ENCODE measurements at places on chromosomes 12 and 14.

- DNase-seq: no peak
Measured at GRCh38 chr12:44504799-44505198, 371.3 kb downstream of the NELL2 start.

DNA sequence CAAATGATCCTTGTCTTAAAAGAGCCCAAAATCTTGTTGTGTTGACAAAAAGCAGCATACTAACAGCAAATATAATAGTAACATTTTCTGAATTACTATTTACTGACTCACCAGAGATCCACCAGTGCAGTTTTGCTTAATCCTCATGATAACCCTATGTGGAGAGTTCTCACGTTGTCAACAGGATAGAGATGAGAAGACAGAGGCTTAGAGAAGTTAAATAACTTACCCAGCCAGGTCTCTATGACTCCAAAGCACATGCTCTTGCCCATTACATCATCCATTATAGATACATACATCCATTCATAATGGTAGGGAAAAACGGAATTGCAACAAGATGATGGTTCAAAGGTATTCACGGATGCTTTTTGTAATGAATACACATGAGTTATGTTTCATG lies 111.9 kb downstream of the PAX9 start:
- DNase-seq: no peak

DNA sequence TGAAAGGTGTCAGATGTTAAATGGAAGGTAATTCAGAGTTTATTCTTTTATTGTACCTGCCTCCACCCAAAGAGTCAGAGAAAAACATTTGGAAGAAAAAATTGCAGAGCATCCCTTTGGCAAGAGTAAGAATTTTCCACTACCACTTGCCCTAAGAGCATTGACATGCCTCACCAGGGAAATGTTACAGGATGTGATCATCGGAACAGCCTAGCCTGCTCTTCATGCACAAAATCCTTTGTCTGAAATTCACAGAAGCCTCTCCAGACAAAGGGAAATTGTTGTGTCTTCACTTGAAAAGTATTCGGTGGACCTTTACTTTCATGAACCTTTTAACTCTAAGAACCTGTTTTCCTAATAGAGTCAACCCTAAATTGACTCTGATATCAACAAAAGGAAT lies 36.9 kb downstream of the ATP2A2 start:
- no peak for DNase-seq

DNA sequence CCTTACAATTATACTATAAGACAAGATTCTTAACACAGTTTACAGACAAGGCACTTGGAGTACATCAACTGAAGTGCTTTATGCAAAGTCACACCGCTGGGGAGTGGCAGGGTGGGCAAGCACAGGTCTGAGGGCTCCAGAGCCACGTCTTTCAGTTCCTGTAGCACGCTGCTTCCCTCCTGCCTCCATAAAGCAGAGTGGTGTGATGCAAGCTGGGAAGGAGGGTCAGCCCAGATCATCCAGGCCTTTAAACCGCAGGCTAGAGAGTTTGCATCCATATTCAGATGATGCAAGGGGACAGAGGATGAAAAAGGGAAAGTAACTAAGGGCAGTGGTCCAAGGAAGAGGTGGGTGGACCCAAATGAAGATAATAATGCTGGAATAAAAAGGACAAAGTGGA lies 132.6 kb downstream of the ITPR2 start:
- no peak for DNase-seq

- DNase-seq: no peak
Measured at GRCh38 chr12:91991399-91992187, 154.1 kb downstream of the BTG1 start.

DNA sequence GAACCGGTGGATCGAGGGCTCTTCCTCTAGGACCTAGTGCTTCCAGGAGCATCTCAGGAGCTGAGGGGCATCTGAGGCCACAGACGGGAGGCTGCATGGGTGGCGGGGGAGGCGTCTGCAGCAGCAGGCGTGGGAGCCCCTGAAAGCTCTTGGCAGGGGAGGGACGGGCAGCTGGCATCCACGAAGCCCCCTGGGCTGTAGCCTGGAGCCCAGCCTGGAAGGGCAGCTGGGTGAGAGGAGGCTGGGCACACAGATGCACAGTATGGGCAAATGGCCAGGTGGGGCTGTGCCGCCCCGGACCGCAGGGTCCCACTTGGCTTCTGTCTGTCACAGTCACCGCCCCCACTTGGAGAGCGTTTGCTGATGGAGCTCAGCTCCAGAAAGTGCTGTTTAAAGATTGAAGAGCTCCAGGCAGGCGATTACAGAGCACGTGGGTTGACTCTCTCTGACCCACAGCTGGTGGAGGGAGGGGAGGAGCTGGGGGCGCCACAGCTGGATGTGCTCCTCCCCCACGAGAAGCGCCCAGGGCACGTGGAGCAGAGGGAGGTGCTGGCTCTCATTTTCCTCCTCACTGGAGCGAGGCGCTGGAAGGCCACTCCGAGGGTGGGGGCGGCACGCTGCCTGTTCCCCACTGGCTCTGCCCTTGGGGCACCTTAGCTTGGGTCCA lies 155.0 kb upstream of the C14orf180 start:
- no peak for DNase-seq

- no peak for DNase-seq
Measured at GRCh38 chr14:72891666-72892102, 2.2 kb downstream of the DPF3 start.

DNA sequence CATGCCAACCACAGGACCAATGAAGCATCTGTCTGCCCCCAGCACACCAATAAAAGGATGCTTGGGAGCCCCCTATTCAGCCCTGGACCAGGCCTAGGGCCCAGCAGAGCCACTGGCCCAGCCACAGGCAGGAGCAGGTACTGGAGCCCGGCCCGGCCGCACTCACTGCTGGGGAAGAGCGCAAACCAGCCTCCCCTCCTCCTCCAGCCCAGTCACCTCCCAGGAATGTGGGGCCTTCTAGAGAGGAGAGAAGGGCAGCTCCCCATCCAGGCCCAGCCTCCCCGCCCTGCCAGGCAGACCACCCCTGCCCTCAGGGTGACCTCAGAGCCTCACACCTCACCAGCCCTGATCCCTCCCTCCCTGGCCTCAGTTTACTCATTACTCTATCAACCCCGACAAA lies 56.2 kb downstream of the CCNK start:
- DNase-seq: no peak

GRCh38 chr14:21227981-21228380 lies 41.3 kb downstream of the HNRNPC start:
- DNase-seq: no peak

DNA sequence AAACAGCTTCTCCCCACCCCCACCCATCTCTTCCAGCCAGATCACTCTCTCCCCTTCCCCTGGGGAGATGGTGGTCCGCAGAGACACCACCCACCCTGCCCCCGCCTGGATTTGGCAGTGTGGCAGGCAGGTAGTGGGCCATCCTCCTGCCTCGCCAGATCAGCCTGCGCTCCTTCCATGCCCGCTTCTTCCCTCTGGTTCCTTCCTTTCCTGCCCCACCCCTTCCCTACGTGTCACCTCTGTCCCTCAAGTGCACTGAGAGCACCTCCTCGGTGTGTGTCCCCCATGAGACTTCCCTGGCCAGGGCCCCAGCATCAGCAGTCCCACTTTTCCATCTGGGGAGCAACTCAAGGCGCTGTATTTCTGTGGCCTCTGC lies 632 bp downstream of the NYNRIN start:
- no peak for DNase-seq

- no peak for DNase-seq
Measured at GRCh38 chr14:36583893-36584811, 1.7 kb upstream of the NKX2-8 start.

GRCh38 chr14:92651758-92652406 lies 96.5 kb downstream of the LGMN start:
- no peak for DNase-seq

GRCh38 chr14:90661866-90662265 lies 154.4 kb downstream of the TTC7B start:
- peak; percentile 40 for DNase-seq

DNA sequence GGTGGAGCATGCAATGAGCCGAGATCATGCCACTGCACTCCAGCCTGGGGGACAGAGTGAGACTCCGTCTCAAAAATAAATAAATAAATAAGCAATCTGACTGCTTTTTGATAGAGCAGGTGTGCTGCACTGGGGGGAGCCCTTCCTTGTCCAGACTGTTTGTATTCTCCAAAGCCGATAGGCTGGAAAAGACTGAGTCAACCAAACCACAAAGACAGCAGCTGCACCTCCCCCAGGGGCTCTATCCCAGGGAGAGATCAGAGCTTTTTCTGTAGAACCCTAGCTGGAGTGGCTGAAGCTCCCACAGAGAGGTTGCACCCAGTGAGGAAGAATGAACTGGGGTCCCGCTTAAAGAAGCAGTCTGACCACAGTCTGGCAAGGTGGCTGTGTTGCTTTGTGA lies 45.8 kb upstream of the LALBA start:
- no peak for DNase-seq

GRCh38 chr12:9809866-9810265 lies 17.4 kb upstream of the KLRF1 start:
- DNase-seq: no peak

DNA sequence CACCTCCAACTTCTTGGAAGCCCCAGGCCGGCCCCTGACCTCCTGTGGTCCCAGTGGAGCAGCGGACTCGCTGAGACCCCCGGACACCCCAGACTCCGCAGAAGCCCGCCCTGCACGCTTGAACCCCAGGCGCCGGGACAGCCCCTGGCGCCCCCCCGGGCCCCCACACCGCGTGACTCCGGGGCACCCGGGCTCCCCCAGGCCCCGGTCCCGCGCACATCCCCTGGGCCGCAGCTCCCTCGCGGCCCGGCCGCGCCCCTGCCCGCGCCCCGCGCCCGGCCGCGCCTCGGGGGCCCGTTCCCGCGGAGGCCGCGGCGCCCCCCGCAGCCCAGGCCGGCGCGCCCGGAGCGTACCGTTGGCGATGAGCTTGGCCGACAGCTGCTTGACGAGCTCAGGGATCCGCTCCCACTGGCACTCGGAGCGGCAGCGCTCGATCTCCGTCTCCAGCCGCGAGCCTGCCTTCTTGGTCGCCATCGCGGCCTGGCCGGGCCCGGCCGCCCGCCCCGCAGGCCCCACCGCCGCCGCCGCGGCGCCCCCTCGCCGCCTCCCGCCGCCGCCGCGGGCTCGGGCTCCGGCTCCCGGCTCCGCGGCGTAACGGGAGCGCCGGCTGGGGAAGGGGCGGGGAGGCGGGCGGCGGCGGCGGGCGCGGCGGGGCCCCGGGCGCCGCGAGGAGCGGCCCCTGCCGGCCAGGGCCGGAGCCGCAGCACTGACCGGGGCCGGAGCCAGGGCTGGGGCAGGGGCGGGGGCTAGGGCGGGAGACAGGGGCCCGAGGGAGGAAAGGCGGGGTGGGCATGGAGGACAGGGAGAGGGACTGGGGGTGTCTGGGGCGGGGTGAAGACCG lies at the start of gene TTC7B:
TSS of gene TTC7B (minus strand) at position 609 of the 841 bp plus-strand sequence. CDS start at position 474, 135 bp downstream.
- DNase-seq: no peak

GRCh38 chr12:8572507-8572906 lies 31.8 kb upstream of the CLEC4E start:
- no peak for DNase-seq

DNA sequence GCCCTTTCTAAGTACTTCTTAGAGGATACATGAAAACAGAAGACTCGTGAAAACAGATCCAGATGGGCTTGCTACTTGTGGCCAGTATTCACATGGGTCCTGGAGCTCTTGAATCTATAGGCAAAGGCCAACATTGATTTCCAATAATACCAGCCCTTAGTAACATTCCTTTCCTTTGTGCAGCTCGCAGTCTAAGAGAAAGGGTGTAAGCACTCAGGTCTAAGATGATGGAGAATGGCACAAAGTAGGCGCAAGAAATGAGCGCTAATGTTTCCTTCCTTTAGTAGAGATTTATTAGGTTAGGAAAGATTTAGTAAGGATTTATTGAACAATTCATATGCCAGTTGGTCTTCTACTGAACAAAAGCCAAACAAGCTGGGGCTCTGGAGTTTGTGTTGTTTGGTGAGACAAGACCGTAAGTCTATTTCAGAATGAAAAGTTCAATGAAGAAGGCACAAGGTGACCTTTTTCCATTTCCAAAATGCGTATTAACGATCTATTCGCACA lies 525 bp downstream of the RNU6-8 start:
- DNase-seq: no peak

All from NCI-H2107 (cell line).